Cerebellar nuclear complex (tissue), 1 donor: ENCODE measurements at places on chromosomes 3 and 15.

DNA sequence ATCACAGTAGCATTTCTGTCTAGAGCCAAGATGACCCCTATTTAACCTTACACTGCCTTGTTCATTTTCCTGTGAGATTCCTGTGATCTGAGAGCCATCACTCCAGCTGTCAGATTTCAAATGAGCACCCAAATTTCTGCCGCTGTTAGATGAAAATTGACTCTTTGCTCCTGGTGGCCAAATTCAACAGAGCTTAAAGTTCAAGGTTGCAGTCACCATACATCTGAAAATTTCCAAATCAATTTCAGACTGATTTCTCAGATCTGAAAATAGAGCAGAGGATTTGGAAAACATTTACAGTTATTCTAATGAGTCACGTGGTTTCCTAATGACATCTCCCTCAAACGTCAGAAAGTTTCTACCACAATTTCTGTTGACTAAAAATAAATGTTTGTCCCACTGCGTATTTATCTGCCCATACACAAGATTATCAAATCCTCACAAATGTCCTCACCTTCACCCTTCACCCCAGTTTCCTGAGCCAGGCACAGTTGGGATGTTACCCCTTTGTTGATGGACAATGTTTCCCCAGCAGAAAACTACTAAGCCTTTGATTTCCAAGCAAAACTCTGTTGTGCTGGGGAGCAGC lies 16.4 kb downstream of the HDC start:
- no peak for DNase-seq

DNA sequence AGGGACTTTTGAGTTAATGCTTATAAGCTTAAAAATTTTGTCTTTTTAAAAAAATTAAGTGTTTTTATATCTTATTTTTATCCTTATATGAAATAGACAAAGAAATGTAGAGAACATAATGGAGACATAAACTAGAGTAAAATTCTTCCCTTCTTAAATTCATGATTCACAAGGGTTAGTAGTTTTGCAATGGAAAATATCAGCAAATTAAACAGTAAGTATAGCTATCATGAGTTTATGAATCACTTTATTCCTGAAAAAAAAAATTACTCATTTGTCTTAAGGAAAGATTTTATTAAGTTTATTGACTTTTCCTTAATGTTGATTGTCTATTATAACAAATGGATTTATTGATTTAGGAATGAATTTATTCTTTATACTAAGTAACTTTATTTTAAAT lies 4.3 kb downstream of the ATP6V1A start:
- no peak for DNase-seq

GRCh38 chr15:35271371-35272043 lies 186.4 kb upstream of the NANOGP8 start:
- no peak for DNase-seq

- peak; percentile 27 for DNase-seq
These were observed 837.1 kb downstream of the AGBL1 start for GRCh38 chr15:86916671-86917360.

- no peak for DNase-seq
These were observed 36.7 kb upstream of the BLM start for GRCh38 chr15:90680371-90680935.

- DNase-seq: no peak
These were observed 197.1 kb downstream of the MEX3B start for GRCh38 chr15:81848701-81849100.

DNA sequence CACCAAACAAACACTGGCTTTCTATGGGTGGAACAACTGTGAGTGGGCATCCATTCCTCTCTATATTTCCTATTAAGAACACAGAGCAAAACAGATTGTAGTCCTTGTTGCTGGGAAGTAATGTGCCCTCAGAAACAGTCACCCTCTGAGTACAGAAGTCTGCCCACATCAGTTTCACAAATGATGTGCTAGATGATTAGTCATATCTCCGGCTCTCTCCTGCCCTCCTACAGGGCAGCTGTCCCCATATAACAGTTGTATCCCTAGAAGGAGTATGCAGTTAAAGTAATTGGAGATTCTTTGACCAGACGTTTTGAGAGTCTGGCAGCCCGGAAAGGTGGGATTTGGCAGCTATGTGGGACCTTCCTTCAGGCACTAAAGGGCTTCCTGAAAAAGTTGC lies 159.9 kb downstream of the APBA2 start:
- DNase-seq: no peak

GRCh38 chr3:52039426-52039825 lies 16.9 kb downstream of the DUSP7 start:
- DNase-seq: no peak

DNA sequence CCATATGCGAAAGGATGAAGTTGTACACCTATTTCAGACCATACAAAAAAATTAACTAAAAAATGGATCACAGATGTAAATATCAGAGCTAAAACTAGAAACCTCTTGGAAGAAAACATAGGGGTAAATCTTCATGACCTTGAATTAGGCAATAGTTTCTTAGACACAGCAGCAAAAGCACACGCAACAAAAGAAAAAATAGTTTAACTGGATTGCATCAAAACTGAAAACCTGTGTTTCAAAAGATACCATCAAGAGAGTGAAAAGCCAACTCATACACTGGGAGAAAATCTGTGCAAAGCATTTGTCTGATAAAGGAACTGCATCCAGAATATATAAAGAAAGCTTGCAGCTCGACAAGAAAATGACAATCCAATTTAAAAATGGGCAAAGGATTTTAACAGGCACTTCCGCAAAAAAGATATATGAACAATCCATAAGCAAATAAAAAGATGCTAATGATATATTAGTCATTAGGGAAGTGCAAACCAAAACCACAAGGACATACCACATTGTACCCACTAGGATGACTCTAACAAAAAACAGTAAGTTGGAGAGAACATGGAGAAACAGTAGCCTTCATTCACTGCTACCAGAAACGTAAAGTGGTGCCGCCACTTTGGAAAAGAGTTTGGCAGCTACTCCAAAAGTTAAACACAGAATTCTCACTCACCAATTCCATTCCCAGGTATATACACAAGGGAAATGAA lies 263.1 kb downstream of the ADAMTS17 start:
- DNase-seq: no peak

GRCh38 chr15:66655511-66655910 lies 46.5 kb upstream of the SMAD6 start:
- no peak for DNase-seq

DNA sequence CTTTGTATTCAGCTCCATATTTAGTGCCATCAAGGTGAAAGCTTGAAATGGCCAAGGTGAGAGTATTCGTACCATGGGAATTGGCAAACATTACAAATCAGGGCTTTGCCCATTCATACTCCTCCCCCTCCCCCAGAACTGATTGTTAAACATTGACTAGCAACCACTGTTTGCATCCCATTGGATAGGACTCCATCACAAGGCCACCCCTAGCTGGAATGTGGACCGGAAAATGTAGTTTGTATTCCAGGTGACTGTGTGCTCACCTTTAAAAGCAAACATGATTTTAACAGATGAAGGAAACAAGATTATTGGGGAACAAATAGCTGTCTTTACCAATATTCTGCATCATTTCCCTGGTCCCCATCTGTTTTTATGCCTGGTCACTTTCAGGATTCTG lies 14.1 kb downstream of the ST3GAL6 start:
- DNase-seq: no peak

DNA sequence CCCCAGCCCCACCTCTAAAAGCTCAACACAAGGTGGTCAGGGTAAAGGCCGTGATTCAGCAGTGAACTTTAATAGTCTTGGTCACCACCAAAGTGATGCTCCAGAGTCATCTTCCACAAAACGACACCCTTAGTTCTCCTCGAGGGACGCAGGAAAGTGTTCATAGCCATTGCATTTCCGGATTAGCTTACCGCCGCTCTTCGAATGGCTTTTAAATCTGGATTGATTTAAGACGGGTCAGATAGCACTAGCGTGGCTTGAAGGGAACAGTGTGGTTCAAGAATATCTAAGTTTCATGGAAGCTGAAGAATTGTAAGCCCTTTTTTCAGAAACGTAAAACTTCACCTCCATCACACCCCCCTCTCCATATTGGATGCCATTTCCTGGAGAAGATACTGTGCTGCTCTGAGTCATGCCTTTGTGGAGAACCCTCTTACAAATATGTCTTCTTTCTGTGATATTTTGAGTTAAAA lies 829 bp downstream of the RNF7 start:
- no peak for DNase-seq

DNA sequence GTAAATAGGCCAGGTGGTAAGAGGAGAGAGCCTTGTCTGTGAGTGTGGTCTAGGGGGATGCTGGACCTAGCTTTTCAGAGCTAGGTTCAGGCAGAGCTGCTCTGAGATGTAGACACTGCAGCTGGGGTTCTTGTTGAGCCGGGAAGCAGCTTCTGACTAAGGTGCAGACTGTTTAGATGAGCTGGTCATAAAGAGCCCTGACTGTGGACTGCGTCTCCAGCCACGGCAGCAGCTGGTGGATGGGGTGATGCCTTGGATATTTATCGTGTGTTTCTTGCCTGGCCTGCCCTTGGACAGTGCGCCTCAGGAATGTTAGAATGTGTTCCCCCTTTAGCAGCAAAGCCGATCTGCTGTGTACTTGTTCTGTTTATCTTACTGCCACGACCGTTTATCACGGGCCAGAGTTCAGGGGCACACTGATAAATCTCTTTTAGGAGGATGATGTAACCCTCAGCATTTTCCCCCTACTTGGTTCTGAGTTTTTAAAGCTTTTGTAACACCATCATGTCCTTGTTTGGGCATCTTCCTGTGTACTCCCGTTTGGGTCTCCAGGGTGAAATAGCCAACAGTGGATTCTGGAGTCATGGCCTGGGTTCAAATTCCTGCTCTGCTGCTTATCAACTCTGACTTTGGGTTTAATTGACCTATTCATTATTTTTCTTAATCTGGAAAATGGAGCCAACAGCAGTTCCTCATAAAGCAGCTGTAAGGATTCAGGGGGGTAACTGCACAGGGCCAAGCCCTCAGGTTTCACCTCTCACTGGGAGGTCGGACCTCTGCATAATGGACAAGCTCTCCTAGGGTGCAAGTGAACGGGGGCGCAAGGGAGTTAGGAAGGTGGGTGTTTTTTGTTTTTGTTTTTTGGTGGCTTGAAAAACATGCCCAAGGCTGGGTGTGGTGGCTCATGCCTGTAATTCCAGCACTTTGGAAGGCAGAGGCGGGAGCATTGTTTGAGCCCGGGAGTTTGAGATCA lies 51.4 kb downstream of the FLNB start:
- DNase-seq: no peak

- no peak for DNase-seq
These were observed 62.1 kb downstream of the PLXNA1 start for GRCh38 chr3:127044996-127045395.

DNA sequence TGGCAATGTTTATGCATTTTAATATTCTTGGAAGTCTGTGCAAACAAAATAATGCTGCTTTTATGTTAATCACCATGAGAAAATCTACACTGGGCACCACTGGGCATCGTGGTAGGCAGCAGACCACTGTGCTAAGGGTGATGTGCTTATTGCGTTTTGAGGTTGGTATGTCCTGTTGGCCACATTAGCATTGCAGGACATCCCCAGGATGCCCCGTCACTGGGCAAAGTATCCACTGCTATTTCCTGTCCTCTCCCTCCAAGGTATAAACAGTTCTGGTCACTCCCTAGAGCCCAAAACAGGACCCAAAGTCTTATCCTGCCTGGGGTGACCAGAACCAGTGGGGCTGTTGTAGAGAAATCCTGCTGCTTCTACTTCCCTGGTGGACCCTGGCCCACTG lies 284.2 kb upstream of the ROPN1 start:
- no peak for DNase-seq

DNA sequence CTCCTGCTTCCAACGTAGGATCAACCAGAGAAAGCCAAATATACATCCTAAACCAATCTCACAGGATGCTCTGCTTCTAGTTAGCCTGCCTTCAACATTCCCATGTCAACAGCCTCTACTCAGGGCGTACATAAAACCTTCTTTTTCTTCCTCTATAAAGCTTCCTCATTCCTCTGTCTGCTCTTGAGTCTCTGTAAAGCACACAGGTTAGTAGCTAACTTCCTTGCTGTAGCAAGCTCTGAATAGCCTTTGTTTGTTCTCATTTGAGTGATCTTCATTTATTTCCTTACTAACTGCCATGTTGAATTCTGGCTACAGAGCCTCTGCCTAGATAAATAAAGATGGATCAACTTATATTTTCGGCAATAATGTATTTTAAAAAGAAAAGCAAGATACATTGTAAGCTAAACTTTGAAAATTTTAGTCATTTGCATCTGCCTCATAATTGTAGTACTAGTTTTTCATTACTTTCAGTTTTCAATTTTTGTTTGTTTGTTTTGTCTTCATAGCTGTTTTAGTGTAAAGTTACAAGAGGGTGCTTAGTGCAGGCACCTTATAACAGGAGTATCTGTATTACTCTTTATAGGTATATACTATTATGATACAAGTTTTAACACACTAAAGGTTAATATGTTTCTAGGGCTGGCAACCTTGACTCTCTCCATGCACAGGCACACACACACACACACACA lies 498.2 kb downstream of the PYDC2 start:
- DNase-seq: no peak

- no peak for DNase-seq
These were observed 76.9 kb downstream of the UBP1 start for GRCh38 chr3:33363113-33363800.

DNA sequence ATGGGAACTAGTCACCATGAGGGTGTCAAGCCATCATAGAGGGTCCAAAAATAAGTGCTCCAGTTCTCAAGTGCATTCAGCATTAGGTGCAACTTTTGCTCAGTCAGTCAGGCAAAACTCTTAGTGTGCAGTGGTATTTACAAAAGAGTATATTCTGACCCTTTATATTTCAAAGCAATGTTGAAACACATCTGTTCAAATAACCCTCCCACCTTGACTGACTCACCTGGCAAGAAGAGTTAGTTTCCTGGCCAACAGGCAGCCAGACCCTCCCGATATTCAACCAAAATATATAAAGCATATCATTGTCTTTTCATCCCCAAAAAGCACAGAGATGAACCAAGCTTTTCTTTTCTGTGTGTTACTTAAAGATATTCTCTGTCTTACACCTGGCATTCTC lies 7.6 kb upstream of the COL8A1 start:
- no peak for DNase-seq

DNA sequence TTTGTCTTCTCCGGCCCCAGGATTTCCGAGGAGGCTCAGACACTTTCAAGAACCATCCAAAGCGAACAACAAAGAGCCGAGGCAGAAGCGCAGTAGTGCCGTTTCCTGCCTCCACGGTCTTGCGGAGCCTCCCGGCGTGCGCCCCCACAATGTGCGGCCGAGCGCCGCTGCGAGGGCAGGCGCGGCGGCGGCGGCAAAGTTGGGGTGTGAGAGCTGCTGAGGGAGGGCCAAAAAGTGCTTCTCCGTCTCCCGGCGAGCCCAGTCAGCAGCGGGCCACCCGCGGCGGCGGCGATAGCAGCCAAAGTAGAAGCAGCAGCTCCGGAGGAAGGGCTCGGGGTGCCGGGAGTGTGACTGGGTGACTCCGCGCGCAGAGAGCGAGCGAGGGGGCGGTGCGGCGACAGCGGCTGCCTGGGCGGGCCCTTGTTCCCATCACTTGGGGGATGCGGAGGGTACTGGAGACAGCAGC lies 749.1 kb downstream of the ROBO1 start:
- DNase-seq: no peak
